Activated CD4-positive, alpha-beta T cell treated with anti-CD3 and anti-CD28 coated beads for 36 hours (primary cell): ENCODE measurements at places on chromosomes 1 and 21.

- peaks cover 2% of the 10 kb centered on the region for H3K27me3 ChIP-seq
- H3K27ac ChIP-seq = no peak overlapping the region
- no peak for DNase-seq
Observed at GRCh38 chr1:87785386-87785785, 456.7 kb downstream of the LMO4 start.

- H3K36me3 ChIP-seq = no peaks in the 10 kb centered on the region
- H3K27ac ChIP-seq = no peak overlapping the region
- no peak overlapping the region for H3K4me3 ChIP-seq
- no peak for DNase-seq
- H3K27me3 ChIP-seq = peaks cover 2% of the 10 kb centered on the region
Observed at GRCh38 chr1:59413327-59413720, 116.4 kb downstream of the FGGY start.

- H3K27ac ChIP-seq = no peak overlapping the region
- no peak overlapping the region for H3K4me3 ChIP-seq
- H3K36me3 ChIP-seq = peaks cover 5% of the 10 kb centered on the region
Observed at GRCh38 chr1:77126307-77126706, 92.9 kb downstream of the PIGK start.

DNA sequence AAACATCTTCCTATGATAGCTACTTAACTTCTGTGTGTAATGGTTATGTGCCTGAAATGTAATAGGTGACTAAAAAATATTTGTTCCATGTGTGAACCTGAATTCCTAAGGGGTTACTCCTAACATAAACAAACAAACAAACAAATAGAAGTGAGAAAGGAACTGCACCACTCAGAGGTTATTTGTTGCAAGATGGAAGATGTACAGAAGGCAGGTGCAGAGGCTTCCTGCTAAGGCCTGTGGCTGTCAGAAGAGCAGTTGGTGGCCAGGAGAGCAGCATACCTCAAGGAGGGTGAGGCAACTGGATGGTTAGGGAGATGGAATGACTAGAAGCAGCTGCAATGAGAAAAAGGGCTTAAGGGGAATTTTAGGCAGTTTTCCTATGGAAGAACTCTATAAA is 940.6 kb downstream of the TTLL7 start:
- no peaks in the 10 kb centered on the region for H3K27me3 ChIP-seq
- no peak overlapping the region for H3K27ac ChIP-seq
- DNase-seq = no peak
- H3K36me3 ChIP-seq = no peaks in the 10 kb centered on the region
- no peaks in the 10 kb centered on the region for H3K4me1 ChIP-seq

GRCh38 chr1:240280560-240281322 is 189.1 kb downstream of the FMN2 start:
- H3K27ac ChIP-seq = no peak overlapping the region
- H3K27me3 ChIP-seq = no peaks in the 10 kb centered on the region
- no peaks in the 10 kb centered on the region for H3K36me3 ChIP-seq
- H3K4me1 ChIP-seq = no peaks in the 10 kb centered on the region
- DNase-seq = no peak
- no peak overlapping the region for H3K4me3 ChIP-seq

DNA sequence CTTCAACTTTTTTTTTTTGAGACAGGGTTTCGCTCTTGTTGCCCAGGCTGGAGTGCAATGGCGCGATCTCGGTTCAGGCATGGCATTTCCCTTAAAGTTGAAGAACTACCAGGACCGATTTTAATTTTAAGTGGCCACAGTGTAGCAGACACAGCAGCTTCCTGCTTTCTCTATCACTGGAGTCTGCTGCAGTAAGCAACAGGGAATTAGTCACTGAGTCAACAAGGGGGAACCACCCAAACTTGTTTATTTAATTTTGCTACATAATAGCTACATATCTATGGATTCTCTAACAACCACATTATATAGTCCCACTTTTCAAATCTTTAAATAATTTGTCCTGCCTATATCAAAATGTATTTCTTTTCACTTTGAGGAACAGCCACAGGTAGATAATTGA is 12.5 kb upstream of the TNNI3K start:
- no peaks in the 10 kb centered on the region for H3K4me1 ChIP-seq
- no peak for DNase-seq
- H3K36me3 ChIP-seq = peaks cover 4% of the 10 kb centered on the region

DNA sequence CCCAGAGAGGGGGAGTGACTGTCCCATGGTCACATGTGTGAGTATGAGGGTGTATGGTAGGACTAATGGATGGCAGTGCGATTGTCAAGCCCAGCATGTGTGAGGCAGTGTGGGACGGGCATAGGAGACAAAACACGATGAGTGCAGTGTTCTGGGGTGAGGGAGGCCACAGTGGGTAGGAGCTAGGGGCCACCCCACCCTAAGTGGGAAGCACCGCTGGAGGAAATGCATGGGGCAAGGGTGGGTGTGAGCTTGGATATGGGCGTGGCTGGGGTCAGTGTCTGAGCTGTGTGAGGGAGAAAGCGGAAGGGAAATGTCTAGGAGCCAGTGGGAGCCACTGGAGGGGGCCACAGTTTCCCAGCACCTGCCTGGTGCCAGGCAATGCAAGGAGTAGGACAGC is 56.5 kb downstream of the FOXO6 start:
- H3K4me3 ChIP-seq = no peak overlapping the region
- no peaks in the 10 kb centered on the region for H3K36me3 ChIP-seq
- no peaks in the 10 kb centered on the region for H3K4me1 ChIP-seq
- DNase-seq = no peak
- peaks cover 7% of the 10 kb centered on the region for H3K27me3 ChIP-seq
- no peak overlapping the region for H3K27ac ChIP-seq
